ENCODE measurements at places on chromosomes 7 and 10.
A peak's percentile ranks its signal among the peaks of the same experiment; 100 is the strongest.

DNA sequence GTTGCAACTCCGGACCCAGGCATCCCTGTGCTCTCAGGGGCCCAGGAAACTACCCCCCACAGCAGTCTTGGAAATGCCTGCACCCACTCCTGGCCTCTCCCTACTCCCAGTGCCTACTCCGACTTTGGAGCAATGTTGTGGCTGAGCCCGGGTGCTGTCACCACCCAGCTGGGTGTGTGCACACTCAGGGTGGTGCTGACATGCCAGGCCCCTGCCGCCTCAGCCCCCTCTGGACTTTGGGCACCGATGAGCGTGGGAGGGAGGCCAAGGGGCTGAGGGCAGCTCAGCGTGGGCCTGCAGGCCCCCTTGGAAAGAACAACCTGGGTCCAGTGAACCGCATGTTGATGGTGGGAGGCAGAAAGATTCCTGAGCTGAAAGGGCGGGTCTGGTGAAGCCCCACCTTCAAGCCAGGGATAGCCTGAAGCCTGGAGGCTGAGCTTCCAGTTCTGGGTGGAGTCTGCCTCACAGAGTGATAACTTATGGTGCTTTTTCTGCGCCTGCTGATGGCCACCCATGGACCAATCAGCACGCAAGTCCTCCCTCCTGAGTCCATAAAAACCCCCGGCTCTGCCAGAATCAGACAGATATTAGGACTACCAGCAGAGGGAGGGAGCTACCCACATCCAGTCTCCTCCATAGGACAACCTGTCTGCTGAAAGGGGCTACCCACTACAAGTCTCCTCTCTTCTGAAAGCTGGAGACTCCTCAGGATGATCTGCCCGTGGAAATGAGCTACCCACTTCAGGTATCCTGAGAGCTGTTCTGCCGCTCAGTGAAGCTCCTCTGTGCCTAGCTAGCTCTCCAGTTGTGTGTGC is 380.4 kb upstream of the SORCS1 start:
- no peak for DNase-seq

- no peak for DNase-seq
These were observed 105.3 kb downstream of the AMPH start for GRCh38 chr7:38525857-38526256.

- no peak for DNase-seq
These were observed 33.7 kb downstream of the ANKIB1 start for GRCh38 chr7:92279396-92280031.

- no peak for DNase-seq
These were observed 22.4 kb downstream of the ZNF33A start for GRCh38 chr10:38032886-38033285.

DNA sequence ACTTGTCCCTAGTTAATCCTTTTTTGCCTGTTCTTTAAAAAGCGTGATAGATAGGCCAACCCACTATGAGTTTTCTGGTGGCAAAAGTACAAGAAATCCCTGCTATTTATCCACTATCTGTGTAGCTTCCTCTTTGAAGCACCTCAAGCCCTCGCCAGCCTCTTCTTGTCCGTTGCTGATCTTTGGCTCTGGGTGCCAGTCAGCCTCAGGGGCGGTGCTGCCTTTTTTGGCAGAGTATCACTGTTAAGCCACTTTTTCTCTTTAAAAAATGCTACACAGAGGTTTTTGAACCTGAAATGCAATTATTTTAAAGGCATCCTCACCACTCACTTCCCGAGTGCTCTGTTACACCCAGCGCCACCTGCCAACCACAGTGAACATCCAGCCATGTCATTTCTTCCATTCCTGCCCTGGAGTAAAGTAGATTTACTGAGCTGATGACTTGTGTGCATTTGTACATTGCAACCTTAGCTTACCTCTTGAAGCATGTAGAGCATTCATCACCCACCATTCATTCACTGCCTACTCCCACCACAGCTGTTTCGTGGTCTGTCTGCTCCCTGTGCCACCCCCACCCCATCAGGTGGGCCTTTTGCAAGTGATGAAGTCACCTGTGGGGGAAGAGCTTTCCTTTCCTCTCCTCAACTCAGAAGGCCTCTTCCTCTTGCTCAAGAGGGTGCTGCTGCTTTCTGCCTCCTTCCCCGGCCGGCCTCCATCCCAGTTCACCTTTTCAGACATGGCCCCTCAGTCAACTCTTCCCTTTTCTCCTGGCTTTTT is 414.2 kb upstream of the GALNT17 start:
- no peak for DNase-seq

GRCh38 chr7:2735744-2736143 is 47.7 kb downstream of the AMZ1 start:
- no peak for DNase-seq

DNA sequence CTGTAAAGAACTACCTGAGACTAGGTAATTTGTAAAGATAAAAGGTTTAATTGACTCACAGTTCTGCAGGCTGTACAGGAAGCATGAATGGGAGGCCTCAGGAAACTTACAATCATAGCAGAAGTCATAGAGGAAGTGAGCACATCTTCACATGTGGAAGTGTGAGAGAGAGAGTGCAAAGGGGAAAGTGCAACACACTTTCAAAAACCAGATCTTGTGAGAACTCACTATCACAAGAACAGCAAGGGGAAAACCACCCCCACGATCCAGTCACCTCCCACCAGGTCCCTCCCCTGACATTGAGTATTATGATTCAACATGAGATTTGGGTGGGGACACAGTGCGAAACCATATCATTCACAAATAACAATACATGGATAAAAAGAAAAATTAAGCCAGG is 24.5 kb downstream of the AVL9 start:
- DNase-seq: no peak

DNA sequence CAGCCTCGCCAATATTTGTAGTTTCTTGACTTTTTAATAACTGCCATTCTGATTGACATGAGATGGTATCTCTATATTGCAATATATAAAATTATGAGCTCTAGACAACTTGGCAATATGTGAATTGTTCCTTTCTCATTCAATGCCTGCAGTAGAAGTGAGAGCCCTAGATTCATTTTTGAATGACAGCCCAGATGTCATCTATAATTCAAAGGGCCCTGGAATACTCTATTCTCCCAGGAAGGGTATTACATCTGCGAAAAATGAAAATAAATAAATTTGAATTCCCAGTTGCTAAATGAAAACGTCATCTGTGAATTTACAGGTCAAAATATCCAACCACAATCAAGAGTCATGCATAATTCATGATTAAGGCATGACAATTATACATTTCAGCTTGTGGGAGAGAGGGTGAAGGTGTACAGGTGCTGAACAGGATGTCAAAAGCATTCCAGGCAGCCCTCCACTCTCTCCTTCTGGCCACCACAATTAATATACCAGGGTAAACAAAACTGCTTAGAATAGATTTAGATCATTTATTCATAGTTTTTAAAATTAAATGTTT is 1147.3 kb downstream of the XPNPEP1 start:
- no peak for DNase-seq

DNA sequence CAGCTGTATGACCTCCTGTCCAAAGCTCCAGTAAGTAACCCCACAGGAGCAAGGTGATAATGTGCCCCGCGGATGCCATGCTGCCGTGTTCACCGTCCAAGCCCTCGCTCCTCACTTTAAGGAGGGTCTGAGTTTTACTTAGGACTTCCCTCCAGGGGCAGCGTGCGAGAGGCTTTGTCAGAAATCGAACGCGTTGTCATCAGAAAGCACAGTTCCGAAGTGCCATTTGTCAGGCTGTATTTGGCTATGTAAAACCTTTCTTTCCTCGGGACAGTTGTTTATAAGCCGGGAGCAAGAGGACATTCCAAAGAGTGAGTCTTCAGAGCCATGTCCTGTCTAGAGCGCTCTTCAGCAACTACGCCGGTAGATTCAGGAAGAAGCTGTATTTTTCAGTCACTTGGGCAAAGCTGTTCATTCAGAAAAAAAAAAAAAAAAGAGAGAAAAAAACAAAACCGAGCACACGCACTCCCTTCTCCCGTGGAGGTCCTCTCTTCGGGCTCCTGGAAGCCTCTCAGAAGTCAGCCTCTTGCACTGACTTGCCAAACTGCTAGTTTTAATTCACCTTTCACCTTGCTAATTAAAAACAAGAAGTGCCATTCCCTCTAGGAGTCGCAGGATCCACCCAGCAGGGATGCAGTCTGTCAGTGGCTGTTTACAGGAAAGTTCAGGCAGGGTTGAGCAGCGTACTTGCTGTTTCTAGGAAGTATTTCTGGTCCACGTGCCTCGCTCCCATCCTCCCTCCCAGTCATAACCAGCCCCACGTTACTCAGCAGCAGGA is at the start of gene SEMA3E:
TSS of gene SEMA3E (minus strand) at position 676 of the 778 bp plus-strand sequence.
- peak; percentile 38 for DNase-seq

DNA sequence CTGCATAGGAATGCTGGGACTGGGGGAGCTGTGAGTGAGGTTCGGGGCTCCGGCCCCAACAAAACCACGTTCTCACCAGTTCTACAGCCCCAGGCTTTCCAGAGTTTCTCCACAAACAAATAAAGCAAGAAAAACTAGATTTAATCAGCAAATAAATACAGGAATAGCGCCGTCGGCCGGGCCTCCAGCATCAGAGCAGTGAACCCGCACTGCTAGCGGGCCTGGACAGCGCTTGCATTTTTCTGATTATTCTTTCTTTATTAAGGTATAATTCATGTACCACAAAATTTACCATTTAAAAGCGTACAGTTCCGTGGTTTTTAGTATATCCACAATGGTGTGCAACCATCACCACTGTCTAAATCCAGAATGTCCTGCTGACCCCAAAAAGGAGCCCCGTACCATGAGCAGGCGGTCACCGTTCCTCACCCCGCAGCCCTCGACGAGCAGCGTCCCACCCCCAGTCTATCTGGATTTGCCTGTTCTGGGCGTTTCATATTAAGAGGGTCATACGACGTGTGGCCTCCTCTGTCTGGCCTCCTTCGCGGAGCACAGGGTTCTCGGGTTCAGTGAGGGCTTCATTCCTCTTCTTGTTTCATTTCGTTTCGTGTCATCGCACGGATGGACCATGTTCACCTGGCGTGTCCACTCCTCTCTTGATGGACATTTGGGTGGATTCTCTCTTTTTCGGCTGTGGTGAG is 35.5 kb upstream of the FOXL3 start:
- no peak for DNase-seq

DNA sequence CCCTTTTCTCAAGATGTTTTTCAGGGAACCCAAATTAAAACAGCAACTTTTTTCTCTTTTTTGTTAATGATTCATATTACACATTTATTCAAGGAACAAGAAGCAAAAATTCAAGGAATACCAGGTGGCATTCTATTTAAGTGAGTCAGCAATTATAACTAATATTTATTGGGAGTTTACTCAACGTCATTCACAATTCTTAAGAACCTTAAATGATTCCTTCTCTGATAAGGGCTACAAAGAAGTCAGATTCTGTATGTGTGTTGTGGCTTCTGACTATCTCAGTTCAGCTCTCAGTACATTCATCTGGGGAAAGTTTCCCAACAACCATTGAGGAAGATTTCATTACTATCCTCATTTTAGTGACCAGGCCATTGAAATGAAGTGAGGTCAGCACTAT is 470.7 kb upstream of the AKR1E2 start:
- no peak for DNase-seq

DNA sequence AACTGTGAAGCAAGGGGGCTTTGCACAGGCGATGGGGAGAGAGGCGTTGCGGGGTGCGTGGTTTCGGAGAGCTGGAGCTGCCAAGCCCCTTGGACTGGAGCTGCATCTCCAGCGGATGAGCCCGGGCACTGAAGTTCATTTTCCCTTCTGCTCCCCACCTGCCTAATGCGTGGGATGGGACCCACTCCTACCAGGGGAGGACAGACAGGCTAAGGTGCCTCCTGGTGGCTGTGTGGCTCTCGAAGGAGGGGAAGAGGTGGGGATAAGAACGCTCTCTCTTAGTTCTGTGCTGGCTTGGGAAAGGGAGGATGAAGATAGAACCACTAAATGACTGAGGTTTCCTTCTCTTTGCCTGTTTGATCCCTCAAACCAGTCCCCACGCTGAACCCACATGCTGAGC is 177.6 kb upstream of the PITRM1 start:
- DNase-seq: no peak

- DNase-seq: no peak
These were observed 5.0 kb downstream of the TPK1 start for GRCh38 chr7:144830811-144831210.

DNA sequence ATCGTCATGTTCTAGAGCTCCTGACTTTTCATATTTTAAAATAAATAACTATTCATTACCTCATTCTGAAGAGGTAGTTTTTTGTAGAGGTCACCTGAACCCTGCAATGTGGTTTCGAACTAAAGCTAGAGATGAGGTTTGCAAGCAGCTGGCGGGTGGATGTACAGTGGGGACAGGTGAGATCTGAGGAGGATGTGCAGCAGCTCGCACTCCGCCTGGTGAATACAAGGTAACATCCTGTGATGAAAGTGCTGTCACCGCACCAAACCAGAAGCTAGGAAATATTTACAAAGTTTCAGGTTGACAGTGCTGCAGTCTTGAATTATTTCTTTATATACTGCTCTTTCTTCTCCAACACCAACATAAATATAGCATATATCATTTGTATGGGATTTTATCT is 26.5 kb downstream of the NDUFB2 start:
- no peak for DNase-seq

DNA sequence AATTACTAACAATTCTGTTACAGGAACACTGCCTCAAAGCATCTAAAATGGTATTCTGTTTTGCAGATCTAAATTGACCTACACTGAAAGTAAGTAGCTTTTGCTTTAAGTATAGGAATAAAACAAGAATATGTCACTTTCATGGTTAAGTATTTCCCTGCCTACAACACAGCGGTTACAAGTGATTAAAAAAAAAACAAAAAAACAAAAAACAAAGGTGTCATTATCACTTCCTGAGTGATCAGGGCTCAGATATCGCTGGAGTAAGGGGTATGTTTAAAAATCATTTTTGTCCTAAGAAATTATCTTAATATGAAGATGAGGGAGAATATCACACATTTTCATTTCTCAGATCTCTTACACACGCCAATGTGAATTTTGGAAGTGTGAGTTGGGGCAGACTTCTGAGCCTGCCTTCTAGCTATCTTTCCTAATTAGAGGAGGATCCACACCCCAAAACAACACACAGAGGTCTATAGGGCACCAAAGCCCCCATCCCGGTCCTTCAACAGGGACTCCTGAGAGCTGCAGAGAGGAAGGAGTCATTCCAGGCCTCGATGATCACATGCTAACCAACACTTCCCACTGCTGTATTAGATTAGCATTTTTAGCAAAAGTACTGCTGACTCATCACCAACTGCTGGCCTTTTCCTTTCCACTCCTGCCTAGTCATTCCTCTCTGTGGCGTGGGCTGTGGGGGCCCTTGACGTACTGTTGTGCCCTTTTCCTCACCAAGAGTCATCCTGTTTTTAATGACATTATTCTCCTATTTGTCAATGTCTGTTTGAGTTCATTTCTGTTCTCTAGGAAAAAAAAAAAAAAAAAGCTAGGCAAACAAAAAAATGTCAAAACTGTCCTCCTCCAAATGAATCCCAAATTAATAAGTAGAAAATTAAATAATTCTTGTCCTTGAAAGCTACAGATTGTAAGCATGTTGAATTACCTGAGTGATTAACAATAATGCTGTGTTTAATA is 31.2 kb downstream of the PRTFDC1 start:
- peak; percentile 29 for DNase-seq

GRCh38 chr7:6234384-6234783 is 38.0 kb downstream of the CYTH3 start:
- no peak for DNase-seq

- DNase-seq: no peak
These were observed 544.4 kb downstream of the DNAJB6 start for GRCh38 chr7:157881048-157881771.

GRCh38 chr7:155764438-155764793 is 47.8 kb downstream of the SHH start:
- no peak for DNase-seq

Measured in iPS-NIHi11 (cell line).